Breast epithelium (tissue), 4 donors: ENCODE measurements at places on chromosomes 4 and X. TPM values are rescaled to one million over a fixed set of nuclear protein-coding genes. Genes with fewer than 3 reads are reported as not detected.

The AMOT gene
- 23.0 TPM for total RNA-seq

The SOWAHD gene
- 1.9 TPM for total RNA-seq

The CSAG2 gene
- not detected for total RNA-seq

The NEIL3 gene
- not detected for total RNA-seq

The MAGEE2 gene
- not detected for total RNA-seq

The HELT gene
- total RNA-seq, result not detected

The CTAG2 gene
- not detected for total RNA-seq

The NAP1L3 gene
- total RNA-seq, result 3.0 TPM

The GAGE12H gene
- total RNA-seq, result not detected

GRCh38 chrX:49258749-49259124, 5.8 kb downstream of the FOXP3 start:
- H3K27ac ChIP-seq, result no peak overlapping the region
- no peak for DNase-seq
- no peaks in the 10 kb centered on the region for H3K4me1 ChIP-seq
- H3K27me3 ChIP-seq, result no peaks in the 10 kb centered on the region
- H3K36me3 ChIP-seq, result no peaks in the 10 kb centered on the region

DNA sequence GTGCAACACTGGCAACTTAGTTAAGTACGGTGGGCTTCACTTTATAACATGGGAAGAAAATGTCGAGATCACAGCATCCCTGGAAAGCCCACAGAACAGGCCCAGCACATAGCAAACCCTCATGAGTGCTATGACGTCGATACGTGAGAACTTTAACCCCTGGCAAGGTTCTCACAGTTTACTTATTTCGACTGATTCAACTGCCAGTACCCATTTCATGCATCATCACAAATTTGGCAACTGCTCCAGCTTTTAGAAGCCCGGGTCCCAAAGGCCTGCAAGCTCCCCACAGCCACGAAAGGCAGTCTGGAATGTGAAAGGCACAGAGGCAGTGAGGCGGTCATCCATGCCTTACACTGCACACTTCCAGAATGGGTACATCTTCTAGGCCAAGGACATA, 41.2 kb downstream of the RELL1 start:
- no peak overlapping the region for H3K4me3 ChIP-seq
- H3K36me3 ChIP-seq, result no peaks in the 10 kb centered on the region
- no peaks in the 10 kb centered on the region for H3K27me3 ChIP-seq
- no peak for DNase-seq

- H3K36me3 ChIP-seq, result no peaks in the 10 kb centered on the region
- no peaks in the 10 kb centered on the region for H3K4me1 ChIP-seq
- no peaks in the 10 kb centered on the region for H3K27me3 ChIP-seq
- H3K4me3 ChIP-seq, result no peak overlapping the region
Observed at GRCh38 chrX:143363419-143363818, 153.9 kb downstream of the SPANXN3 start.

GRCh38 chrX:12469296-12469695, 321.9 kb upstream of the PRPS2 start:
- no peaks in the 10 kb centered on the region for H3K4me1 ChIP-seq
- DNase-seq, result no peak
- H3K27me3 ChIP-seq, result no peaks in the 10 kb centered on the region
- H3K27ac ChIP-seq, result no peak overlapping the region

DNA sequence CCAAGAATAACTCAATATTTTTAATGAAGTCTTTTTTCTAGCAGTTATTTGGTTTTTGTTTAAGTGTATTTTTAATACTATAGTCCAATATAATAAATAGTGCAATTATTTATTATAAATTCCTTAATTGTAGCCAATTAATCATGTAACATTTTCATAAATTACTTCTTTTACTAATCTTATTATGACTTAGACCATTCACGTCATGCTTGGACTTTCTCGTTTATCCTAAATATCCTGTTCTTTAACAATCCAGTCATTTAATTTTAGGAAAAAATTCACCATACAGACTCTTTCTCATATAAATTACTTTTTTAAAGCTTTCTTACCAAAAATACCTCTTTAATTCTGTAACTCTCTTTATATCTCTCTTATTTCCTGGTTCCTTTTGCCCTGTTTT, 350.1 kb downstream of the AR start:
- H3K27me3 ChIP-seq, result no peaks in the 10 kb centered on the region
- H3K4me3 ChIP-seq, result no peak overlapping the region
- H3K36me3 ChIP-seq, result no peaks in the 10 kb centered on the region
- H3K27ac ChIP-seq, result no peak overlapping the region

DNA sequence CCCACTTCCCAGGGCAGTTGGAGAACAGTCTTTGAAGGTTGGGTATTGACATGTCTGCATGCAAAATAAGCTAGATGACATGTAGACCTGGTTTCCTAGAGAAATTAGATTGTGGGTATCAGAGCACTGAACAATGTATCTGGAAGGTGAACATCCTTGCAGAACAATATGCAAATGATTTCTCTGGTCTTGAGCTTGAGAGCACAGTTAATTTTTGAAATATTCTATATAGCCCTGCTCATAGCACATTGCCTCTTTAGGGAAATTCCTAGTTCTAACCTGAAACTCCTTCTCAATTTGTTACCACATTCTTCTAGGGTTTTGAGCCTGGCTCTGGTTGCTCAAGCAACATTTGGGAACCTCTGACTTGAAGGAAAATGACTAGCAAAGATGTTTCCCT, 41.6 kb upstream of the LAS1L start:
- DNase-seq, result no peak
- H3K4me3 ChIP-seq, result no peak overlapping the region
- H3K4me1 ChIP-seq, result no peaks in the 10 kb centered on the region

DNA sequence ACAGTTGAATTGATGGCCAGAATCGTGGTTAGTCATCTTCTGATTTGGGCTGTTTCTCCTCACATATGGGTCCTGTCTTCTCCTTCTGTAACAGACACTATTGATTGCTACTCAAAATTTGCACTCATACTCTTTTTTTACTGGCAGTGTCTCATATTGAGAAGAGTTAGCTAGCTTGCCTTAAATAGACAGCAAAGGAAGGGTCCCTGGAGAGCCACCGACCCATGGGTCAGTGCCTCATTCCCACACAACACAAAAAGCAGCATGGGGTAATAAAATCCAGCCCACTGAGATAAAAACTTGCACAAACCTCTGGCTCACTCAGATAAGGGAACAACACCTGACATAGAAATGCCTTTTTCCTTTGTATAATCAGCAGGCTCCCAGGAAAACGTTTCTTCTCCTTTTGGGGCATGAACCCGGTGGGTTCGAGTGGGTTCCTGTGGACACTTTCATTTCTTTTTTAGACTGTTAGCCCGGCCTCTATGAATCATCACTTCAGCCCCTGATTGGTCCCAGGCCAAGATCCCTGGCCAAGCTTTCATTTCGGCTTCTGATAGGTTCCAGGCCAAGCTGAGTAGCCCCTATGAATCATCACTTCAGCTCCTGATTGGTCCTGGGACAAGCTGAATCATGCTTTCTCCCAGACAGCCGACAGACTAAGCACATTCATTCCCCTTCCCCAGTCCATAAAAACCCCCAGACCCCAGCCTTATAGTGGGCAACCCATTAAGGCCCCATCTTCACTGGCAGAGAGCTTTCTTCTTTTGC, 408.1 kb downstream of the DCAF12L2 start:
- no peaks in the 10 kb centered on the region for H3K36me3 ChIP-seq
- no peaks in the 10 kb centered on the region for H3K4me1 ChIP-seq
- no peak for DNase-seq
- no peak overlapping the region for H3K27ac ChIP-seq

- H3K27ac ChIP-seq, result no peak overlapping the region
- no peaks in the 10 kb centered on the region for H3K4me1 ChIP-seq
- H3K36me3 ChIP-seq, result no peaks in the 10 kb centered on the region
Observed at GRCh38 chr4:70544279-70544868, 26.0 kb downstream of the AMTN start.

DNA sequence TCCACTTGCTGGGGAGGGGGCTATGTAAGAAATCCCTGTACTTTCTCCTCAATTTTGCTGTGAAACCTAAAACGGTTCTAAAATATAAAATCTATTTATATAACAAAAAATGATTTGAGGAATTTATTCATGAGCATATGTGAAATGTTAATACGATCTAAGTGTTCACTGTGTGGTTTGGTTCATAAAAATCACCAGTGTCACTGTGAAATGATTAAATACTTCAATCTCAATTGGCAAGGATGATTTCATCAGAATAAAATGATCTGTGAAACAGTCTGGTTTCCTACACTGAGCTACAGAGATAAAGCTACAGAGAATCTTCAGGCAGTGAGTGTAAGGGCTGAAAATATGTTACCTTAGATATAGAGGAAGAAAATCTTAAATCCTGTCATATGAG, 153.4 kb downstream of the GPM6A start:
- no peaks in the 10 kb centered on the region for H3K4me1 ChIP-seq
- DNase-seq, result no peak
- H3K4me3 ChIP-seq, result no peak overlapping the region
- no peaks in the 10 kb centered on the region for H3K36me3 ChIP-seq
- H3K27ac ChIP-seq, result no peak overlapping the region

DNA sequence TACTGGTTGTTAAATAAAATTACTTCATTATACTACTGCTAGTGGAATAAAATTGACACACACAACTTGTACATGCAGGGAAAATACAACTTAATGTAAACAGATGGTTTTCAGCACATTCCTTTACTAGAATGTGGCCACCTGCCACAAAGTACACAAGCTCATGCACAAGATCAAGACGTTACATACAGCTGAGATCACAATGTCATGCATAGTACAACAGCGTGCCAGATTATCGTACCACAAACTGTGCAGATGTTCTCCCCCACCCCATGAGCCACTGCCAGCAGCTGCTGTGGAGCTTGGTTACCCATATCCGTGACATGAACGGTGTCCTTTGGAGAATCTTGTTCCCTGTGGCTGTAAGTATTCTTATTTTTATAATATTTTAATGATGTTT, 27.7 kb downstream of the FBXO8 start:
- no peak overlapping the region for H3K4me3 ChIP-seq
- no peaks in the 10 kb centered on the region for H3K27me3 ChIP-seq
- no peak overlapping the region for H3K27ac ChIP-seq
- DNase-seq, result no peak

GRCh38 chr4:43132010-43132582, 239.6 kb downstream of the GRXCR1 start:
- H3K36me3 ChIP-seq, result no peaks in the 10 kb centered on the region
- H3K27me3 ChIP-seq, result no peaks in the 10 kb centered on the region
- no peak overlapping the region for H3K4me3 ChIP-seq
- H3K27ac ChIP-seq, result no peak overlapping the region
- DNase-seq, result no peak

- no peak overlapping the region for H3K27ac ChIP-seq
- no peak for DNase-seq
- no peaks in the 10 kb centered on the region for H3K36me3 ChIP-seq
Observed at GRCh38 chr4:150411520-150411919, 170.4 kb upstream of the MAB21L2 start.

GRCh38 chr4:168699224-168699878, 202.5 kb downstream of the PALLD start:
- H3K4me1 ChIP-seq, result no peaks in the 10 kb centered on the region
- no peak overlapping the region for H3K4me3 ChIP-seq
- DNase-seq, result no peak

DNA sequence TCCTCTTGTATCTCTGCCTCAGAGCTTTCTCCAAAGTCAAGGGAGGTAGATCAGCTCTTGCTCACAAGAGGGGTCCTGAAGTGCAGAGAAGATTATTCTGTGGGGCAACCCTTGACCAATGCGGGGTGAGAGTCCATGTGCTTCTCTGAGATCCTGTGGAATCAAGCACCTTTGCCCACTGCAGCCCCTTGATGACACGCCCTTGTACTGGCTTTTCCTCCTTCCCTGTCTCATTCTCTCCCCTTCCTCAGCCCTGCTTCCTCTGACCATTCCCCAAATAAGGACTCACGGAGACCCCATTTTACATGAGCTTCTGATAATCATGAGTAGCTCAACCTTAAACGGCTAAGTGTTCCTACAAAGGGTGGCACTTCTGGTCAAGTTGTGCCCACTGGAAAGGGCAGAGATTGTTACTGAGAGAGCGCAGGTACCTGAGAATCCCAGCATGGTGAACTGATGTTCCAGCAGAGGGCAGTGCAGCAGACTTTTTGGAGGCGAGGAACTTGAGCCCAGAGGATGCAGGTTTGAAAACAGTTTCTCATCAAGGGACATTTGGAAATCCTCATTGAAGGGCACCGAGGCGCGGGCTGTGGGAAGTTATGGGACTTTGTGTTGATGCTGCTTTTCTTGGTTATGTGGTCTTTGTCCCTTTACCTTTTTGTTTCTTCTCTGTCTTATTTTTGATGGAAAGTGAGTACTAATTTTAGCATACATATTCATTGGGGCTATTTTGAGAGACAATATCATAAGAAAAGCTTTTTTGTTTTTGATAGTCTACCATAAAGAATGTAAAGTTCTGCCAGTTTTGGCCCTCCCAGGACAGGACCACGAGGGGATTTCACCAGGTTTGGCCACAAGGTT, 201.3 kb downstream of the RBM46 start:
- no peak overlapping the region for H3K27ac ChIP-seq
- H3K4me3 ChIP-seq, result no peak overlapping the region
- no peaks in the 10 kb centered on the region for H3K27me3 ChIP-seq
- peak; percentile 67 for DNase-seq

DNA sequence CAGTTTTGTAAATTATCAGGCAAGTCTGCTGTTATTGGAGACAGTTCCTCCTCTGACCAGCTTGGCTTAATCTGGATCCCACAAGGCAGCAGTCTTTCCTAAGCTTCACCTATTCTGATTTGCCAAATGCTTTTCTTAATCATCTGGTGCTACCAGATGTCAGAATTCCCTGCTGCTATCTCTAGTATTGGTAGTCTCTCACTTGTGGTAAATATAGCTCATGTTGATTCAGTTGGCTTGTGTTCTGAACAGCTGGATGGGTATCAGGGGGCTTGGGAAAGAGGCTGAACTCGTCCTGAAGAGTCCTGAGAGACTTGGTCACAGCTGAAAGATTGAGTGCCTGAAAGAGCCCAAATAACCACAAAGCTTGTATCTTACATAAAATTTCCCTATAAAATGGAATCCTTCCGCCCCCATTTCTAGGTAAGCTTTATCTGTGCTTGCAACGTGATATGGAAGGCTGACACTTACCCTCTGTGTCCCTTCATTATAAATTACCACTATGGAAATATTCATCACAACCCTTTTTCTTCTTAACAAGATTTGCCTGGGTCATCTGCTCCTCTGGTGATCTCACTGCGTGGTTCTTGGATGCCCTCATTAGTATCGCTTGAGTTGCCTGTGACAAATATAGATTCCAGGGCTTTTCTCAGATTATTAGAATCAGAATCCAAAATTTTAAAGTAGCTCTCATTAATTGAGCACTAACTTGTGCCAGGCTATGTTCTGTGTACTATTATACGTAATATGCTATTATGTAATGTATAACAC, 104.1 kb upstream of the GPRIN3 start:
- no peak overlapping the region for H3K27ac ChIP-seq
- no peaks in the 10 kb centered on the region for H3K36me3 ChIP-seq
- no peaks in the 10 kb centered on the region for H3K4me1 ChIP-seq
- H3K27me3 ChIP-seq, result no peaks in the 10 kb centered on the region
- DNase-seq, result no peak

DNA sequence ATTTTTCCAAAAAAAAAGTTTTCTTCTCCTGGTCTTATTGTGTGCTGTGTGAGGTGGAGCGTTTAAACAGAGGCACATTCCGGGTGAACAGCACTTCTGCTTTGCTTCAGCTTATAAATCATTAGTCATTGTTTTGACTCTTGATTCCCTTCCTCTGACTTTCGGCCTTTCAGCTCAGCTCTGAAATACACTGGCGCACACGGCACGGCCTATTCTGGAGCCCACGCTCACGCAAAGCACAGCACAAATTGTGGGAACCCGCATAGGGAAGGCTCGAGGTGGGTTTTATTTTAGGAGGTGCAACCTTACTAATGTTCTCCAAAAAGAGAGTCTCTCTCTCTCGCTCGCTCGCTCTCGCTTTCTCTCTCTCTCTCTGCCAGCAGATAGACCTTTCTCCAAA, 4.0 kb downstream of the POU3F4 start:
- peaks cover 83% of the 10 kb centered on the region for H3K27me3 ChIP-seq
- no peak overlapping the region for H3K27ac ChIP-seq
- H3K36me3 ChIP-seq, result no peaks in the 10 kb centered on the region
